ENCODE measurements at places on chromosomes 16 and 17. TPM values are rescaled to one million over a fixed set of nuclear protein-coding genes. Genes with fewer than 3 reads are reported as not detected.

TTYH2 gene
- 2.0 TPM for polyA plus RNA-seq

PMM2 gene
- polyA plus RNA-seq, result 21.9 TPM

ATAD5 gene
- 2.7 TPM for polyA plus RNA-seq

SLC47A1 gene
- polyA plus RNA-seq, result not detected

CDH15 gene
- polyA plus RNA-seq, result not detected

MMP28 gene
- not detected for polyA plus RNA-seq

BRIP1 gene
- polyA plus RNA-seq, result not detected

PHLPP2 gene
- polyA plus RNA-seq, result 3.6 TPM

FMNL1 gene
- polyA plus RNA-seq, result 23.3 TPM

BCAR1 gene
- polyA plus RNA-seq, result not detected

RNF157 gene
- 0.24 TPM for polyA plus RNA-seq

NDE1 gene
- 32.9 TPM for polyA plus RNA-seq

CD19 gene
- 280 TPM for polyA plus RNA-seq

FBXL16 gene
- 7.9 TPM for polyA plus RNA-seq

CEP295NL gene
- polyA plus RNA-seq, result not detected

EVPL gene
- polyA plus RNA-seq, result not detected

Data from naive B cell (primary cell).